T-helper 22 cell (primary cell): ENCODE measurements at places on chromosomes 1 and 21.

- no peak for DNase-seq
Observed at GRCh38 chr21:31952828-31953227, 80.0 kb downstream of the HUNK start.

GRCh38 chr1:231665726-231666125, 39.1 kb downstream of the DISC1 start:
- DNase-seq: no peak

GRCh38 chr21:43691086-43691795, 27.7 kb upstream of the PDXK start:
- no peak for DNase-seq

DNA sequence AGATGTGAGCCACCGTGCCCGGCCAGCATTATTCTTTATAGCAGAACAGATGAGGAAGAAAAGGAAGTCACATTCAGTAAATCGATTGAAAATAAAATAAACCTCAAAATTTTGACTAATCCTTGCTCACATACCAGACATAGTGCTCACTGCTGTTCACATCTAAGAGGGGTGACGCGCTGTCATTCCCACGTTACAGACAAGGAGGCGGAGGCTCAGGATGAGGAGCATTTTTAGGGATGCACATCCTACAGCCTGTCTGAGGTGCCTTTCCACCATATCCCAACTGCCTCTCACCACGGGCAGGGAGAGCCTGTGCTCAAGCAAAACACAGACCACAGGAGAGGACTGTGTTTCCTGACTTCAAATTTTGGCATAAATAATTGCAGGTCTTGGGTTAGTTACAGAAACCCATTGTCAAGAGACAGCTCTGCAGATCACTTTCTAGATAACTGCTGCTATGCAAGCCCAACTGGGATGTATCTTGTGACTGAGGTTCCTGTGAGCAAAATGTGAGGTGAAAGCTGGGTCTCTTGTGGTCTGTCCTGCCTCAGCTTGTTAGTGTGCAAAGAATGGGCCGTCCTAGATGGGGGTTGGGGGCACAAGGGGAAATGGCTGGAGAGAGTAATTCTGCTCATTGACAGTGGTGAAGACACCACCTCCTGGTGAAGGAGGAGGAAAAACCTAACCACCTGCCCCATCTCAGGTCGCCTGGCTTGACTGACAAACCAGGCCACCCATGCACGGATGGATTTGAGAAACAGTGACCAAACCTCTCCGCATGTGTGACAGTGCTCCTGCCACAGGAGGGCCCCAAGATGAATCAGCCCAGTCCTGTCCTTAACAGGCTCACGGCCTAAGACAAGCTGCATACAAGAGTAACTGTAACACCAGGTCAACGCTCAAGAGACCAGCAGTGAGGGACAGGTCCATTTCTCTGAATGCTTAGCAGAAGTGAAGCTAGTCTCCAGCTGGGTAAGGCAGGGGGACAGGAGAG, 8.2 kb downstream of the TNN start:
- DNase-seq: no peak

GRCh38 chr1:101193733-101194169, 43.1 kb upstream of the S1PR1 start:
- DNase-seq: no peak

- no peak for DNase-seq
Observed at GRCh38 chr1:56535362-56535761, 44.0 kb downstream of the PLPP3 start.

DNA sequence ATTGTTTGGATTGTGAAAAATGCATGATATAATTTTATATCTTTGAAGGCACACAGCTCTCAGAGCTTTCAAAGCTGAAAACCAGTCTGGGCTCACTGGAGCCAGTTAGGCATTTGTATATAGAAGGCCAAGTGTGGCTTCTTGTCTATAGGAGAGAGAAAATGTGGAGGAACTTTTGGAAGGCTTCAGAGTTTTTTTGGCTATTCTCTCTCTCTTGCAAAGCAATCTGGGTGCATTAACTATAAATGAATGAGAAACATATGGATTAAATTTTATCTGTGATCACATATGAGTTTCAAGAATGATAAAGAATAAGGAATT, 216.7 kb upstream of the HOOK1 start:
- no peak for DNase-seq

- DNase-seq: peak; percentile 14
Observed at GRCh38 chr21:46325073-46325912, 1.3 kb downstream of the PCNT start.

DNA sequence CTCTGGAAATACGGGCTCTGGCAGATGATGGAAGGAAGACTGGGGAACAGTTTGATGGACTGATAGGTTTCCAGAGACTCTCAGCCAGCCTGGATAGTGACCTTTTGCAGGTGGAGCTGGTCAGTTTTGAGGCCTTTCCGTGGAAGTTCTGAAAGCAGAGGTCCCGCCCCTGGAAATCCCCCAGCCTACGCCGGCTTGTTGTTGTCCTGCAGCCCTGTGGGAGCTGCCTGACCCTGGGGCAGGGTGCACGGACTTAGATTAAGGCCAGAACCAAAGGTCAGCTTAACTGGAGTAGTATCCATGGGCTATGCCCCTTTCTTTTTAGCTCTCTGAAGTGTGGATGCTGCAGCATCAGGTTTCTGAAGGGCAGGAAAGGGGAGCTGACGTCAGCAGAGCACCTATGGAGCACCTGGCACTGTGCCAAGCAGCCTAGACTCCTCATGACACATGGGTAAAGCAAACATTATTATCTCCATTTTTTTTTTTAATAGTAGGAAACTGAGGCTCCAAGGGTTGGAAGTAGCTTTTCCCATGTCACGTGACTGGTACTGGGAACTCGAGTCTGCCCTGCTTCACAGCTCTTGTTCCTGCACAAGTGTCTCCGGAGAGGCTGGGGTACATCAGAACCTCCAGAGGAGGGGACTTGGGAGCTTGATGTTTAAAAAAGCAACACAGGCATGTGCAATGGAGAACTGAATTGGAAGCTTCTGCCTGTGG, 38.5 kb downstream of the IER5 start:
- DNase-seq: no peak

- DNase-seq: no peak
Observed at GRCh38 chr1:19113697-19114092, 96.4 kb downstream of the UBR4 start.

GRCh38 chr1:45913731-45914501, 110.5 kb downstream of the MAST2 start:
- DNase-seq: no peak

- no peak for DNase-seq
Observed at GRCh38 chr1:14899686-14900085, 253.9 kb upstream of the TMEM51 start.

- DNase-seq: no peak
Observed at GRCh38 chr1:107244709-107245500, 104.1 kb downstream of the NTNG1 start.

- no peak for DNase-seq
Observed at GRCh38 chr1:20584890-20585289, 4.0 kb upstream of the CDA start.

DNA sequence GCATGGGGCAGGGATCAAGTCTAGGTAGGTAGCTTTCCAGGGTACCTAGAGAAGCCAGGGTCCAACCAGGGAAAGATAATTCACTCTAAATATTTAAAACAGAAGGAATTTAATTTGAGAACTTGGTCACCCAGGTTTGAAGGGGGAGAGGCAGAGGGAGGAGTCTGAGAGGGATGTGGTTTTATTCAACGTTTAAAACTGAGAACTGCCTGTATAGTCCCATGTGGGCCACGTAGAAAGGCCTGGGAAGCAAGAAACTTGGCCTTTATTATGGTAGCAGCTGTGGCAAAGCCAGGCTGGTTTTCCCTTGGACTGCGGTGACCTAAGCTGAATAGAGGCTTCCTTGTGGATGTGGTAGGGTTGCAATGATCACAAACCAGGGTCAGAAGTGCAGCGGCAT, 42.0 kb upstream of the DUSP10 start:
- no peak for DNase-seq

DNA sequence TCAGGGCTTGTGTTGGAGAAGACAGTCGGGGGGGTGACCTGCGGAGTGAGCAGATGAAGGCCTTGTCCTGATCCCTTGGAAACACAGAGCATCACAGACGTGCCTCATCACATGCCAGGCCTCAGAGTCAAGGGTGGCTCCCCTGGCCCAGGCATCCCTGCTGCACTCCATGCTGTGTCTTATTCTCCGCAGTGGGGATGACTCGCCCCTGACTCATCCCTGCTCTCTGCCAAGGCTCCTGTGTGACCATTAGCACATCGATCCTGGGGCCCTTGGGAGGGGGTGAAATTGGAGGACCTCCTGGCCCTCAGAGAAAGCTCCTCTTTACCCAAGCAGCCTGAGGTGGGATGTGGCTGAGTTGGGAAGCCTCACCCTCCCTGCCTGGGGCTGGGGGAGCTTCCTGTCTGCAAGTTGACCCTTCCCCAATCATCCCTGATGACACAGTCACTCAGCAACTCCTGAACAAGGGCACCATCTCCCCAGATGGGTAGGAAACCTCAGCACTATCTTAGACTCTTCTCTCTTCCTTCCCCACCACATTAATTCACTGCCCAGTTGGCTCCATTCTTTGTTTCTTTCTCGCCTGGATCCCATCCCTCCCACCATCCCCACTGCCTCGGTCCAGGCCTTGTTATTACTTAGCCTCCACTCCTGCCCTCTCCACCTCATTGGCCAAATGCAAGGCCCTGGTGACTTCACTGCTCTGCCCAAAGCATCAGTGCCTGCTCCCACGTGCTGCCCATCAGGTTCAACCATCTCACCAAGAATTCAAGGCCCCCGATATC, 74.6 kb downstream of the CAMK2N1 start:
- DNase-seq: no peak
